ENCODE measurements at places on chromosomes 13 and 19. TPM values are rescaled to one million over a fixed set of nuclear protein-coding genes. Genes with fewer than 3 reads are reported as not detected.

- DNase-seq = no peak
Measured at GRCh38 chr13:44697058-44697457, 120.9 kb upstream of the TSC22D1 start.

GRCh38 chr13:113554333-113554700, 30.2 kb upstream of the TFDP1 start:
- DNase-seq = no peak

- no peak for DNase-seq
Measured at GRCh38 chr13:23445794-23446193, 12.3 kb upstream of the SACS start.

- DNase-seq = no peak
Measured at GRCh38 chr19:40521276-40521675, 54.5 kb downstream of the SPTBN4 start.

DNA sequence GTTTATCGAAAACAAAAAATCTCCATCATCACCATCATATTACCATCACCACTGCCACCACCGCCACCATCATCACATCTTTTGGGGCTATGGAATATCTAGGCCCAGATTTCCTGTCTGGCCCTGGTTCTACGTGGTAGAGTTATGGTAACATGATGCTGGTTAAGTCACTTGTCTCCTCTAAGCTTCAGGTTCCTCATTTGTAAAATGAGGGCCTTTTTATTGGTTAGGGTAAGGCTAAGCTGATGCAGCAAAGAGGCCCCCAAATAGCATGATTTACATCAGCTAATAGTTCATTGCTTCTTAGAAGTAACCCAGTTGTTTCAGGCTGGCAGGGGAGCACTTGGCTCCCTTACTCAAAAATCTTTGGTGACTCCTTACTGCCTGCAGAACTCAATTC, 37.9 kb downstream of the PCDH8 start:
- DNase-seq = no peak

Gene NAPSA
- polyA plus RNA-seq = 9.2 TPM

Gene CGB8
- not detected for polyA plus RNA-seq

- no peak for DNase-seq
Measured at GRCh38 chr13:77720988-77721387, 23.5 kb downstream of the SLAIN1 start.

Gene APC2
- 1.3 TPM for polyA plus RNA-seq

DNA sequence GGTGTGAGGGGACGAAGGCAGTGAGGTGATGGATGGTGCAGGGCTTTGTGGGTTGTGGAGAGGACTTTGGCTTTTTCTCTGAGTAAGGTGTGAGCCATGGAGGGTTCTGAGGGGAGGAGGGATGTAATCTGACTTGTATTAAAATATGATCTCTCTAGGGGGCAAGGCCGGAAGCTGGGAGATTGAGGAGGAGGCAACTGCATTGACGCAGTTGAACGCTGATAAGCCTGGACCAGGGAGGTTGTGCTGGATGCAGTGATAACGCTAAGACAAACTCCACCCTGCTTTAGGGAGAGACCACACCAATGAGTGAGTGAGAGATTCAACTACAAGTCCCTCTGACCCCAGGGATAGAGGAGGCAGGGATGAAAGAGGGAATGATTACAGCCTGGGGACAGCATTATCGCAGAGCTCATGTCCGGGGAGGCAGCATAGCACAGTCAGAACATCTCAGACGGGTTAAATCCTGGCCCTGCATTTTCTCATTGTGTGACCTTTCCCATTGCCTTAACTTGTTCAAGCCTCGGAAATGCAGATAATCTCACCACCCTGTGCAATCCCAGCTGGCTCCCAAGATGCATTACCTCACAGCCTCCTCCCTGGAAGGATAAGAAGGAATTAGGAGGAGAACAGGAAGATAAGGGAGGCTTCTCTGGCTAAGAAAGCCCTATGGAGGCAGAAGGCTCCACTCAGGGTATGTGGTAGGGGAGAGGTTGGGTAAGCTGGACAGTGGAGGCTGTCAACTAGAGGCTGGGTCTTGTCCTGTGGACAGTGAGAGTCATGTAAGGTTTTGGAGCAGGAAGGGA, 124.2 kb downstream of the CACNA1A start:
- DNase-seq = no peak

- no peak for DNase-seq
Measured at GRCh38 chr19:35966771-35967170, 28.2 kb upstream of the SDHAF1 start.

Gene ADAT3
- 1.8 TPM for polyA plus RNA-seq

DNA sequence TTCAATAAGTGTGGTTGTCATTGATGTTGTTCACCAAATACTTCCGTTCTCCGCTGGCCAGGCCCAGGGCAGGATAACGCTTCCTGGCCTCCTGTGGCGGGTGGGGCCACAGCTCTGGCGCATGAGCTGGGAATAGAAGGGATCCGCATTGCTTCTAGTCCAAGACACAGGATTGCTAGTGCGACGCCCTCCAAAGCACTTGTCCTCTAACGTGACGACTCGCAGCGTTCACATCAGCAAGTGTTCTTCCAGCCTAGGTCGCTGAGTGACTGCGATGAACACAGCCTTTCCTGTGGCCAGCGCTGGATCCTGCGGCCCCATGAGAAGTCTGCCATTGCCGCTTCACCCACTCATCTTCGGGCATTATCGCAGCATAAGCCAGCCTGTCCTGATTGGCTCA, 39.4 kb downstream of the VSTM2B start:
- no peak for DNase-seq

DNA sequence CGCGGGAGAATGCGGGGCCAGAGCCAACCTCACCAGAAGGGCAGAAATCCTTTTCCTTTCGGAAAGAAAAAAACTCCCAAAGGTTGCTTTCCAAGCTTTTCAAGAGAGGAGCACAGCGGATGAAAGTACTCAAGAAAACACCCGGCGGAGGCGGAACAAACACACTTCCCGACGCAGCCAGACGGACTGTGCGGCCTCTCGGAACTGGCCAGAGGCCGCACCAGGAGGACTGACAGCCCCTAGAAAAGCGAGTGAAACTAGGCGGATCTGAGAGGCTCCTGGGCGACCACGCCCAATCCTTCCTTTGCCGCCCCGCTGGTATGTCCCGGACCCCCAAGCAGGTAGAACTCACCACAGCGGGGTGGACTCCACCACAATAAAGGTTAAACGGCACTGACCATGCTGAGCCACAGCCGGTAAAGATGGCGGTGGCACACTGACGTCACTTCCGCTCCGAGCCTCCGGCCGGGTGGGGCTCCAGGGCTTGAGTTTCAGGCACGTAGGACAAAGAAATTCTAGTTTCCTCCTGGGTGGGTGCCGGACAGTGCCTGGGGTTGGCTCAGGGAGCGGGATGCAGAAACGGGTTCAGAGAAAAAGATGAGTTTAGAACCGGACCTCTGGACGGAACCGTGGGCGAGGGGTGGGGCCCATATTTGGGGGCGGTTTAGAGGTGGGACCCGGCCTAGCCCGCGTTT, at the start of gene ZNF562:
TSS of gene ZNF562 (minus strand) at position 438 of the 695 bp plus-strand sequence. CDS start 14,356 bp downstream, outside the sequence.
- peak; percentile 82 for DNase-seq

DNA sequence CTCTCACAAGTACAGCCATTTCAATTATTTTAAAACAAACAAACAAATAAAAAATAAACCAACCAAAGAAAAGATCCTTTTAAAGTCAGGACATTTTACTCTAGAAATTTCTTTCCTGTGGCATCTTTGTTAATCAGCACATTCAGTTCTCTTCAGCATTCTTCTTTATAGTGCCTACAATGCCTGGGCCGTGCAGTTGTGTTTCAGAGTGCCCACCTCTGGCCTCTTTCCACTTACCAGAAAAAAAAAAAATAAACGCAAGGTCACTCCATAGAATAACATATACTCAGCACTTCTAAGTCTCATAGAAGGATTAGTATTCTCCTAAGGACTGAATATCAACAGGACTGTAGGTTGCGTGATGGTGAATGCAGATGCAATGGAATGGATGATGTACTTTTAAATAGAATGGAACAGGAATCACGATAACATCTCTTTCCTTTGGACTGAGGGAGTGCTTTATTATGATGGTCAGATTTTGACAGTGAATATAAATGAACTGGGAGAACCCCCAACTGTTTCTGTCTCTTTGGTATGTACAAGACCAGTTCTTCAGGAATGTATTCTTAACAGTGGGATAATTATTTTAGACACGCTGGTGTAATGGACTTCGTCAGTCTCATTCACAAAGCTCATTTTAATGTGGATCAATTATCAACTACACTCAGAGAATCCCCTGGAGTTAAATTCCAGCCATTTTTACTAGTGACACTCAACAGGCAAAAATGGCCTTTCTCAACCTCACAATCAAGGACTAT, 125.0 kb upstream of the NBEA start:
- DNase-seq = no peak

GRCh38 chr13:30863231-30863630, 42.8 kb upstream of the MEDAG start:
- DNase-seq = no peak

Gene CGB7
- polyA plus RNA-seq = 0.69 TPM

Measured in left renal pelvis (tissue), 4 donors.